ENCODE measurements at places on chromosomes 7 and 10. TPM values are rescaled to one million over a fixed set of nuclear protein-coding genes. Genes with fewer than 3 reads are reported as not detected.

Gene UCMA
- total RNA-seq, result not detected

Gene VWA2
- under 0.01 TPM for total RNA-seq

Gene EVX1
- not detected for total RNA-seq

Gene CCL24
- total RNA-seq, result 0.99 TPM

Gene SLC26A5
- under 0.01 TPM for total RNA-seq

Gene AASS
- 27.4 TPM for total RNA-seq

Gene C10orf67
- not detected for total RNA-seq

Gene WNT2
- total RNA-seq, result 0.69 TPM
